ENCODE measurements at places on chromosomes 2 and 18.
A peak's percentile ranks its signal among the peaks of the same experiment; 100 is the strongest.

- no peak for DNase-seq
These were observed 100.7 kb downstream of the RAPGEF4 start for GRCh38 chr2:172836347-172836821.

GRCh38 chr18:8752329-8752728 lies 47.0 kb downstream of the MTCL1 start:
- DNase-seq: no peak

- DNase-seq: peak; percentile 32
These were observed 34.2 kb downstream of the FIGN start for GRCh38 chr2:163701399-163702195.

- DNase-seq: no peak
These were observed 1.9 kb upstream of the ODC1 start for GRCh38 chr2:10449838-10450691.

DNA sequence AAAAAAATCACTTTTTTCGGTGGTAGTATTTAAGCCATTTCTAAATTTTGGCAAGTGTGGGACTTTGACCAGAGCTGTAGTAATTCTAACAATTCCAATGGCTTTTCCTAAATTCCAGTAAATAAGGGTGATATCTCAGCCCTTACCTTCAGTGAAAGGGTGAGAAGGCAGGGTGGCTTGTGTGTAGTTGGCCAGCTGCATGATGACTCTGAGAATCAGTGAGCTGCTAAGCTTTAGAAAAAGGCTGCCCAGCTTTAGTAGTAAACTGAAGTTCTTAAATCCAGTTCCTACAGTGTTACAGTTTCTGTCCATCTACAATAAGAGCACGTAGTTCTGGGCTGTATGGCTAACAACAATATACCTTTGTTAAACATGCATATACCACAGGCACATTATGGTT lies 42.0 kb downstream of the OXER1 start:
- DNase-seq: no peak

DNA sequence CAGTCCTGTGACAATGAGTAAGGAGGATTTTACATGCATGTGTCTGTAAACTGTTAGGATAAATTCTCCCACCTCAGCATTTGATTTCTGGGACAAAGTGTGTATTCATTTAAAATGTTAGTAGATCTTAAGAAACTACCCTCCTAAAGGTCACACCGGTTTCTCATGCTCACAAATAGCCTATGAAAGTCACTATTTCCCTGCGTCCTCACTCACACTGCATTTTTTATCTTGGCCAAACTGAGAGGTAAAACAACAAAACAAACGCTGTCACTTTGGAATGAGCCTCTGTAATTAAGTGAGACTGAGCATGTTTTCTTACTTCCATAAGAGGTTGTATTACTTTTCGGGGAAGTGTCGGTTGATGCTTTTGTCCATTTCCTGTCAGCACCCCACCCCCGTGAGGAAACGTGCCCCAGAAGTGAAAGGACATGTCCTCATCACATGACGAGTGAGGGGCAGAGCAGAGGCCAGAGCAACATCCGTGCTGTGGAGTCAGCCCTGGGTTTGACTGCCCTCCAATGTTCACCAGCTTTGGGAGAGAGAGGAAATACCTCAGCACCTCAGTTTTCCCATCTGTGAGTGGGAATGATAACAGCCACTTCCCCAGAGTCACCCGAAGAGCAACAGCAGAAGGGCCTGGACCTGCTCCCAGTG lies 3.1 kb downstream of the GYPC start:
- no peak for DNase-seq

DNA sequence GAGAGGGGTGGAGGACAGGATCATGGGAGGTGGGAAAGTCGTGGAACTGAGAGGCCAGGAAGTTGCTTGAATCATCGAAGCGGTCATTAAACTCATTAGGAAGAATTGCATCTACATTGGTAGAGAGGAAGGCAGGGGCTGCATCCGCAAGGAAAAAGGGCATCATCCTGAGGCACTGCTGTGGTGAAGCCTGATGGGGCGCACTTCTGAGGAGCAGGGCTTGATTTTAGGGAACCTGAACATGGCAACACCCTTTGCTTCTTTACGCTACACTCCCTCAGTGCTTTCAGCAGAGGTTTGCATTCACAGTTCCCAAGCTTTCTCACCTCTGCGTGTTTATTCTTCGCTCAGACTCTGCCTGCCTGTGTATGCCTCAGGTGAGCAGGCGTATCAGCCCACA lies 352.0 kb upstream of the RAB6C start:
- DNase-seq: no peak

- peak; percentile 60 for DNase-seq
These were observed 29.5 kb downstream of the METTL8 start for GRCh38 chr2:171404261-171404660.

- no peak for DNase-seq
These were observed 46.6 kb downstream of the PAX8 start for GRCh38 chr2:113232123-113232522.

DNA sequence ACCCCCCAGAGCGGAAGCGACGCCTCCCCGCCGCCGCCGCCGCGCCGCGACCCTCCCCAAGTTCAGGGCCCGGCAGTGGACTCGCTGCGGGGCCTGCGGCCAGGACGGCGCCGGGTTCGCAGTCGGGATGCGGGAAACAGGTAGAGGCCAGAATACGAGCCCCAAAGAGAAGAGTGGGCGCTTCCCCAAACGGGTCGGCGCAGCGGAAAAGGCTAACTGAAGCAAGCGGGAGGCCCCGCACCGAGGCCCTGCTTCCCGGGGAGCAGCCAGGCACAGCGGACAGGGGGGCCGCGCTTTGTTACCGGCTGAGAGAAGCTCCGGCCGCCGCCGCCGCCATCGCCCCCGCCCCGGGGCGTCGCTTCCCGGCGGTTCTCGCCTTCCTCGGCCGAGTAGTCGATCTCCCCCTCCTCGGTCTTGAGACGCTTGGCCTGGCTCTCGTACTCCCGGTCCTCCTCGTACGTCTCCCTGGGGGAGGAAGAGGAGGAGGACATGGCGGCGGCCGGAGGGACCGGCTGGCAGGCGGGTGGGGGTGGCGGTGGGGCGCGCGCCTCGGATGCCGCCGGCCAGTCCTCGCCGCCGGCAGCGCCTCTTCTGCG lies 494 bp downstream of the HNRNPLL start:
- DNase-seq: no peak

- no peak for DNase-seq
These were observed 72.2 kb upstream of the SLC4A10 start for GRCh38 chr2:161552015-161552414.

DNA sequence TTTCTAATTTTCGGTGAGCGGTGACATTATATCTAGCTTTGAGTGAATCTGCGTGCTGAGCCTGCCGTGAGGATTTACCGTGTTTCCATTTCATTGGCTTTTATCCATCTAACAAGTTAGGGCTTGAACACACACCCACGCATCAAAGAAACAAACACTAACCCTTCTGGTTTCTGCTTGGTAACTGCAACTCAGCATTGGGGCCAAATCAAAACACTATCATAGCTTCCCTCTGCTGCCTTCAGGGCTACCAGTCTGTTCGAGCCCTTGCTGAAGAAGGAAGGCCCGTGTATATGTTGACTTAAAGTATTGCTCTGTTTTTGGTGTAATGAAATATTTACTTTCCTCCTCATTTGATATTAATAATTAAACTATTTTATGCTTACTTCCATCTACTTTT lies 227.2 kb downstream of the PHLPP1 start:
- DNase-seq: no peak

GRCh38 chr2:7096726-7097352 lies 179.6 kb downstream of the RNF144A start:
- DNase-seq: no peak

DNA sequence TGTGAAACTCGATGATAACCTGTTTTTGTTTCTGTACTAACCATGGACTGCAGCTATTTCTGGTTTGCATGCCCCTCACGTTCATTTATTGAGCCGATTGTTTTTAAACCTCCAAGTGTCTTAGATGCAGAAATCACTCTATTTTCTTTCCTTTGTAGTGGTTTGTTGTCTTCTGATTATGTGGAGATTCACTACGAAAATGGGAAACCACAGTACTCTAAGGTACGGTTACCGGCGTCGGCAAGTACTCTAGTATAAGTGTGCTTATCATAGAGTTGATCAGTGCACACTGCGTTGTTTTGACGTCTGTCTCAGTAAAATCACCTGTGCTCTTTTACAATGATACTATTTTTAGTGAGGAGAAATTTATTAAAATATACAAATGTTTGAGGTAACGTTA lies 87.4 kb downstream of the ADAM23 start:
- no peak for DNase-seq
